Activated CD4-positive, alpha-beta T cell treated with anti-CD3 and anti-CD28 coated beads, Interleukin-2, amount 50 U/mL, for 1 hour (primary cell): ENCODE measurements at places on chromosomes 6 and 20.

- peak; percentile 81 for DNase-seq
These were observed at the start of gene EZR for GRCh38 chr6:158819213-158819976. Gene EZR, minus strand, starts transcription at chr6:158819368. Its CDS starts 1,275 bp downstream, at chr6:158818093.

- no peak for DNase-seq
These were observed 533 bp downstream of the MRPS18A start for GRCh38 chr6:43687079-43687436.

GRCh38 chr6:118134736-118135135, 227.7 kb downstream of the SLC35F1 start:
- DNase-seq, result no peak

GRCh38 chr20:3248167-3248992, 9.4 kb upstream of the SLC4A11 start:
- peak; percentile 5 for DNase-seq

DNA sequence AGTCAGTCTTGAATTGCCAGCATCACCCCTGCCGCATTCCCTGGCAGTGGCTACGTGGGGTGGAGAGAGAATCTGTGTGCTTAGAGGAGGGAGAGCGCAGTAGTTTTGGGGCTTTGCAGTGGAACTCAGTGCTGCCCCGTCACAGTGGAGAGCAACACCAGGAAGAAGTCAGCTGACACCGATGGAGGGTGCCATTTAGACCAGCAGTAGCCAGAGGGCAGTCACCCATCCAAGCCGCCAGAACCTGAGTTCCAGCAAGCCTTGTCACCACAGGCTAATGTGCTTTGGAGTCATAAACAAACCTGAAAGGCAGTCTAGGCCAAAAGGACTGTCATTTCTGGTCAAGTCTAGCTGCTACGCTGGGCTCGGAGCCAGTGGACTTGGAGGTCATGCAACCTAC, 22.0 kb upstream of the PERP start:
- DNase-seq, result no peak

DNA sequence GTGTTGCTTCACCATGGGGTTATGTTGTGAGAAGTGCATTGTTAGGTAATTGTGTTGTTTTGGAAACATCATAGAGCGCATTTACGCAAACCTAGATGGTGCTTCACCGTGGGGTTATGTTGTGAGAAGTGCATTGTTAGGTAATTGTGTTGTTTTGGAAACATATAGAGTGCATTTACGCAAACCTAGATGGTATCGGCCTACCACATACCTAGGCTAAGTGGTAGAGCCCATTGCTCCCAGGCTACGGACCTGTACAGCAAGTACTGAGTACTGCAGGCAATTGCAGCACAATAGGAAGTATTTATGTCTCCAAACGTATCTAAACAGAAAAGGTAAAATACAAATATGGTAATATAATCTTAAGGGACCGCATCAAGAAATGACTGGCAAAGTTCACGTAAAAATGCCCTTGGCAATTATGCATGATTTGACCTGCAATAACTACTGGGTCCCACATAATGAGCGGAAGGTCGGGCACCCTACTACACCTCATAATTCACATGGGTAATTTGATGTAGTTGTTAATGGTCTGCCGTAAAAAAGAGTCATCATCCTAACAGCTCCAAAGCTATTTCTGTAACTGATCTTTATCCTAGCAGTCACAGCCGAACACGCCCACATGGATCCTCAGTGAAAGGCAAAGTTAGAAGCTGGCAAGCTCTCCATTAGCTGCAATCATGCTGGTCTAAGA, 76.0 kb downstream of the RSPH3 start:
- DNase-seq, result no peak

DNA sequence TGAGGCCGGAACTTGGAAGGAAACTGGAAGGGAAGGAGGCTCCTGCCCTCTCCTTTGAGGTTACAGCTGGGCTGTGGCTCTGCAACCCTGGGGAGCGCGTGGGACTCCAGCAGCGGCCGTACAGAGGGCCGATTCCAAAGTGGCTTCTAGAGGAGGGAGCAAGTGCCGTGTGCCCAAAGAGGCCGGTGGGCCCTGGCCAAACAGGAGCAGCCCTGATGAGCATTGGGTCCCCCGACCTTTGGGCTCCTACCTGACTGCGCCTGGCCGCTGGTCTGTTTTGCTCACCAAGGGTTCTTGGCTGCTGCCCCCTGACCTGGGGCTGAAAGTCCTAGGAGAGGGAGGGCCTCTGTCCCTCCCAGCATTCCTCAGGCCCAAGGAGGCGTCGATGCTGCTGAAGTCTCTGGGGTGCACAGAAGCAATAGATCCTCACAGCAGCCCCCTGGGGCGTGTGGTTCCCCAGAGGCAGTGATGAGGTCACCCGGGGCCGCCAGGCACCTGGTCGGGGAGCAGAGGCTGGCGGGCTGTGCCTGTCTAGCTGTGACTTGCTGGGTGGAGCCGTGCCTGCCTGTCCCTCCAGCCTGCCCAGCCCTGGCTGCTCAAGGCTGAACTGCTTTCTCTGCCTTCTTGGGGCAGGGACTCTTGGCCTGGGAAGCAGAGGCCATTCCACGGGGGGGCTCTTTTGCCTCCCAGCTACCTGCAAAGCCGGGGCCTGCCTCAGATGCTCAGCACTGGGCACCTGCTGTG, 9.8 kb downstream of the RBM38 start:
- DNase-seq, result no peak

- DNase-seq, result no peak
These were observed 73.0 kb downstream of the EYA2 start for GRCh38 chr20:46967646-46968045.

DNA sequence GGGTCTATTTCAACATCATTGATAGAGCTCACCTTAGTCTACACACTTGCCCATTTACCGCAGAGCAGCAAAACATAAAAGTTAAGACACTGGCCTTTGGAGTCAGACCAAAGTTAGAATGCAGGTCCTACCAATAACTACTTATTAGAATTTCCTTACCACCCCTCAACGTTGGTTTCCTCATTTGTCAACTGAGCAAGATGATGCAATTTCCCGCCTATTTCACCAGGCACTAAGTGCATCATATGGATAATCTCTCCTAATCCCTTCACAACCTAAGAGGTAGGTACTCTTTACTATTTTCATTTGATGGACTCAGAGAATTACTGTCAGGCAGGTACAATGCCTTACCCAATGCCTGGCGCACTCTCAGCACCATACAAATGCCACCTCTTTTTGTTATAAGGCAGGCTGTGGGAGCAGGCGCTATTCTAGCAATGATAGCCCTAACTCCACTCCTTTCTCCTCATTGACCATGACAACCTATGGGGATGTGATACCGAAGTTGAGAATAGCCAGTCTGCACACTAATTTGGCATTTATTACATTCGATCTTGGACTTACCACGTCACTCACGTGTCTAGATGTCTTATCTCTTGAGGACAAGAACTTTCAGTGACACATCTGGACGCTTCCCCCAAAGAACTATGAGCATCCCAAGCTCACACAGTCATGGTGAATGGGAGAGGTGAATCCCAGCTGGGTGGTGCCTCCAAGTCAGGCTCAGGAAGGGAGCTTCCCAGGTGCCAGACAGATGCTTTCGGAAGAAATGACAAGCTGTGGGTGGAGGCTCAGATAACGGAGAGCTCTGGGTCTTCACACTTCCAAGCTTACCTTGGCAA, 128.1 kb upstream of the STMND1 start:
- no peak for DNase-seq

GRCh38 chr20:4973330-4974097, 27.8 kb downstream of the SLC23A2 start:
- DNase-seq, result peak; percentile 8

- no peak for DNase-seq
These were observed 10.9 kb upstream of the AKAP12 start for GRCh38 chr6:151228788-151229400.

DNA sequence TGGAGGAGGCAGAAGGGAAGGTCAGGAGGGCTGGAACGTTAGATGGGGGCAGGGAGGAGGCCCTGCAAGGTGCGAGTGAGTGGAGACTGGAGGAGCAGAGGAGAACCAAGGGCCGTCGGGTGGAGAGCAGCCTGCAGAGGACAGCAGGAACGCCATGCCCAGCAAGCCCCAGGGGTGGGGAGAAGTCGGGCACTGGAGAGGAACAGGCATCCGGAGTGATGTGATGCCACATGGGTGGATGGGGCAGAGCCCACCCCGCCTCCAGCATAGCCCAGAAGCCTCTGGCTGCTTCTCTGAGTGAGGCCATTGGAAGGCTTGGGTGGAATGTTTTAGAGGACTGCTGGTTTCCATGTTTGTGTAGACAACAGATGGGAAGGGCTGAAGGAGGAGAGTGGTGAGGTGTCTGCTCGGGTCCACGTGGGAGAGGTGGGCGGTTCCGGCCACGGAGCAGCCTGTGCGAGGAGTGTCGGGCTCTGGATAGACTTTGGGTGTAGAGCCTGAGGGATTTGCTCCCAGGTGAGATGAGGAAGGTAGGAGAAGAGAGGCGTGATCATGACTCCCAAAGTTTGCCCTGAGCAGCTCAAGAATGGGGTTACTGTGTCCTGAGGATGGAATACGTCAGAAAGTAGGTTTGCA, 221.4 kb downstream of the SMOC2 start:
- no peak for DNase-seq

GRCh38 chr20:47699818-47700217, 85.5 kb downstream of the SULF2 start:
- no peak for DNase-seq

DNA sequence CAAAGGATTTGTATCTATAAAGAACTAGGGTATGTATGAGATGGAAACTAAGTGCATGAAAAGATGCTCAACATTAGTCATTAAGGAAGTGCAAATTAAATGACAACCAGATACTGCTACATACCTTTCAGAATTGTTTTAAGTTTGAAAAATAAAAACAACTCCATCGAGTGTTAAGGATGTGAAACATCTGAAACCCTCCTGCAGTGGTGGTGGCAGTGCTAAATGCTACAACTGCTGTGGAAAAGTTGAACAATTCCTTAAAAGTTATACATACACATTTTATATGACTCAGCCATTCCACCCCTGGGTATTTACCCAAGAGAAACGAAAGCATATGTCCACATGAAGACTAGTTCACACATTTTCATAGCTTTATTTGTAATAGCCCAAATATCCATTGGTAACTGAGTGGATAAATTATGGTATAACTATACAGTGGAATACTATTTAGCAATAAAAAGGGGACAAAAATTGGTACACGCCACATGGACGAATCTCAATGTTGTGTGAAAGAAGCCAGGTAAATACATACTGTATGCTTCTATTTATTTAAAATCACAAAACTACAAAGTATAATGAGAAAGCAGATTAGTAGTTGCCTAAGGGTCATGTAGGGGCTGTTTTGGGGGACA, 10.6 kb downstream of the ARMH2 start:
- no peak for DNase-seq

DNA sequence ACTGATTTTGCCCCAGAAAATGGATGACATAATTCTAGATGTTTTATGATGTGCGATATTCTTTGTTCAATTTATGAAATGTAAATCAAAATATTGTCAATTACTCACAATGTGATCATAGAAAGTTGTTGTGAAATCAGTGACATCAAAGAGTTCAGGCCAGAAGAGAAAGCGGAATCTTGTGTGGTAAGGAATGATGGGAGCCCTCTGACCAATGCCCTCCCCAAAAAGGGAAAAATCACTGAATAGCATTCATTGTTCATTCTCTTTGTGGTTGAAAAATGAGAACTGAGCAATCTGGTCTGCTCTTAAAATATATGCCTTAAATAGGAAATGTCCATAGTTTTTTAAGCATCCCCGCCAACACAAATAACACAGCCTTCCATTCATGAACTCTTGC, 247.1 kb upstream of the GRIK2 start:
- no peak for DNase-seq

GRCh38 chr6:136895901-136896300, 26.2 kb upstream of the SLC35D3 start:
- DNase-seq, result no peak

- DNase-seq, result no peak
These were observed 295.4 kb downstream of the TFAP2C start for GRCh38 chr20:56924292-56925081.

DNA sequence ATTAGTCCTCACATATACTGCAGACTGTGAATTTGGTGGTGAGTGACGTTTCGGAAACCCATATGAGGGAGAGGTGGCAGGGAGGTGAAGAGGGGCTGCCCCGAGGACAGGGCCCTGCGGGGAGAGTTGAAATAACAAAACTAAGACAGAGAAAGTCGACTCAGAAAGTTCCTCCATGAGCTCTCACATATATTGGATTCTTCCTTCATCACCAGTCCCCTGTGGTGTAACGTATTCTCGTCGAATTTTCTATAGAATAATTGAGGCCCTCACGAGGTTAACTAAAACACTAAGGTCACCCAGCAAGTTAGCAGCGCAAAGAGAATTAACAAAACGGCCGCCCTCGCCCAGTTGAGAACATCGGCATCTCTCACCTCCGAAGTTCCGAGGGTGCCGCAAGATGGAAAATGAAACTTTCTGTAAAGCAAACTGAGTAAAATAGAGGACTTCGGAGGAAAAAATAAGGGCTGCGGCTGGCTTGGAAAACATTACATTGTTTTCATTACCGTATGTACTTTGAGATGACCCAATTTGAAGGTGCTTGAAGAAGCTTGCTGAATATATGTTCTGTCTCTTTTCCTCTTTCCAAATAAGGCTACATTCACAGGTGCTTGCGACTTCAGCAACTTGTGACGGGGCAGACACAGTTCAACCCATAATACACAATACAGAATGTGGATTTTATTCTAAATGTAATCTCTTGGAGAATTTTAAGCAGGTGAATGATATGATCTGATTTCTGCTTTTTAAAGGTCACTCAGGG, 490.9 kb upstream of the JARID2 start:
- DNase-seq, result peak; percentile 22

GRCh38 chr20:45044084-45044573, 56.8 kb downstream of the KCNS1 start:
- peak; percentile 18 for DNase-seq

GRCh38 chr20:32062776-32063170, 10.7 kb downstream of the HCK start:
- no peak for DNase-seq

DNA sequence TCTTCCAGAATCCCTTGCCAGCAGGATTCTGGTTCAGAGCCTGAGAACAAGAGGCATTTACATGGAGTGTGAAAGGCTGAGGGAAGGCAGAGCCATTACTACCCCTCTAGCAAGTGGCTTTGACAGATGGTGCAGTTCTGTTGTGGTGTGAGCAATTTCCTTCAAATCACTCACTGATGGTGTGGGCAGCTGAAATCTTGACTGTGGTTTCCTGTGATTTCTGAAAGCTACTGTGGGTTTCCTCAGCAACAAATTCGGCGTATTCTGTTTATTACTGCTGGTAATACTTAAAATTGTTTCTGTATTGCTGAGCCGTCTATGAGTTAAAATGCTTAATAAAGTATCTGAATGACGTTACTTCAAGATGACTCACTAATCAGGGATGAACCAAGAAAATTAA, 181.5 kb upstream of the TCF21 start:
- no peak for DNase-seq
